Stimulated activated CD8-positive, alpha-beta memory T cell treated with anti-CD3 and anti-CD28 coated beads, Interleukin-7, amount 100 ng/mL, for 1 hour (primary cell): ENCODE measurements at places on chromosomes 5 and 9.

DNA sequence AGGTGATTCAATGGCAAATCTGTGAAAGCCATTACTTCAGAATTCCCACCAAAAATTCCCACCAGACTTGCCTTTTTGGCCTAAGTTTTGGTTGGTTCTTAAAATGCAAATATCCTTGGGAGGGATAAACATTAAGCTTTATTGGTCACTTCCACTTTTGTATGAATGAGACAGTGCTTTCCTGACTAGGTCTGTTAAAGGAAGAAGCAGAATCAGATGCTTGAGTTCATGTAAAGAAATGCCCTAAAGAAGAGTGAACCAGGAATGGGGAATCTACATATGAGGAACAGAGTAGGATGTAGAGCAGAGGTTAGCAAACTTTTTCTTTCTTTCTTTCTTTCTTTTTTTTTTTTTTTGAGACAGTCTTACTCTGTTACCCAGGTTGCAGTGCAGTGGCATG lies 129.3 kb downstream of the GCNT1 start:
- no peak for DNase-seq

DNA sequence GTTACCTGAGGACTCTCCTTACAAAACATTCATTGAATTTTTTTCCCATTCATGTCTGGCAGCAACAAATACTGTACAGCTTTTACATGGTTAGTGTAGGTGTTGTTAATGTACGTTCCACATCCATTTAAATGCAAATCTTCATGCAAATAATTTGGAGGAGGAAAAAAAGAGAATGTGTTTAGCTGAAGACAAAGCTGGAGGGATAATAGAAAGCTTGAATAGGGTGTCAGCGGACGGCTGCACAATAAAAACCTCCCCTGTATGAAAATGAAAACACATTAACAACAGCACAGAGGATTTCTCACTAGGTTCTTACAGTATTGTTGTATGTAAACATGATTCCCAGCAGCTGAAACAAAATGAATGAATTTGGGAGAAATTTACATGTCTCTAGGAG lies 231.5 kb downstream of the ZNF608 start:
- DNase-seq, result no peak

DNA sequence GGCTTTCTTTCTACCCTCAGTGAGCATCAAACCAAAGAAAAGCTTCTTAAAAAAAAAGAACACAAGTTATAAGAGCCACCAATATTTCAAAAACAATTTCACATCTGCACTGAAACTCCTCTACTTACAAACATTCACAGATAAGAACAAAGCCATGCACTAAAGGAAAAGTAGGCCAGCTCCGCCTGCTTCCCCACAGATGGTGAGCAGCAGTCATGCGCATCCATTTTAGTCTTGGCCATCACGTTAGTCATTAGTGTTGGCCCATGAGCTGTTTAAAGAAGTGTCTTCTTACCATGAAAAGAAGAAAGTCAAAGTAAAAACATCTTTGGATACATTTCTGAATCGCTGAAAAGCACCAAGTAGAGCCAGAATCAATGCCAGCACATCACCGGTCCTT lies 40.0 kb upstream of the SMIM23 start:
- no peak for DNase-seq

- DNase-seq, result no peak
Measured at GRCh38 chr5:125044491-125045282, 298.2 kb upstream of the ZNF608 start.

DNA sequence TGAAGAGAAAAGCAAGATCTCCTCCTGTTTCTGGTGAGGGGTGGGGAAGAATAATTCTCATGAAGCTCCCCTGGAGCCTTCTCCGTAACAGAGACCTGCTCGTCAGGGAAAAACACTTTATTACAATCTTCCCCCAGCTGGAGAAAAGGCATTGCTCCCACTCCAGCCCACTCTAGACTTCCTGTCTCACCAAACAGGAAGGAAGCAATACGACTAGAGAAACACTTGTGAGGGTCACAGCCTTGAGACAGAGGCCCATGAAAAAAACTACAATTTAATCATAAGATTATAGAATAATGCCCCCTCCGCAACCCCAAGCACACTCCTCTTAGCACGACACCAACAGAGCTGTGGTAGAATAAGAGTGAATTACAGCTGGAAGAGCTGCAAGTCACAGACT lies 197.2 kb upstream of the S1PR3 start:
- no peak for DNase-seq

DNA sequence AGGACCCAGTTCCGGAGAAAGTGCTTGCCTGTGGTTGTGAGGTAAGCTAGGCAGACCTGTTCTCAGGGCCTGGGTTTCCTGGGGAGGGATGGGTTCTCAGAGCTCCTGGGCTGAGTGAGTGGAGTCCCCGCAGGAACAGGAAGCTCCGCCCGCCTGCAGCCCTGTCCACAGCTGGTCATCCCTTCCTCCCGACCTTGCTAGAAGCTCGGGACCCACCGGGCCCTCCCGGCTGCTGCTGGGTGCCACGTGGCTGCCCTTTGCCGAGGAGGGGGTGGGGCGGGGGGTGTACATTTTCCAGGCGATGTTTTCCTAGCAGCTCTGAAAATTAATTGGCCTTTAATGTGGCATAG lies 198.1 kb downstream of the C9orf50 start:
- no peak for DNase-seq

DNA sequence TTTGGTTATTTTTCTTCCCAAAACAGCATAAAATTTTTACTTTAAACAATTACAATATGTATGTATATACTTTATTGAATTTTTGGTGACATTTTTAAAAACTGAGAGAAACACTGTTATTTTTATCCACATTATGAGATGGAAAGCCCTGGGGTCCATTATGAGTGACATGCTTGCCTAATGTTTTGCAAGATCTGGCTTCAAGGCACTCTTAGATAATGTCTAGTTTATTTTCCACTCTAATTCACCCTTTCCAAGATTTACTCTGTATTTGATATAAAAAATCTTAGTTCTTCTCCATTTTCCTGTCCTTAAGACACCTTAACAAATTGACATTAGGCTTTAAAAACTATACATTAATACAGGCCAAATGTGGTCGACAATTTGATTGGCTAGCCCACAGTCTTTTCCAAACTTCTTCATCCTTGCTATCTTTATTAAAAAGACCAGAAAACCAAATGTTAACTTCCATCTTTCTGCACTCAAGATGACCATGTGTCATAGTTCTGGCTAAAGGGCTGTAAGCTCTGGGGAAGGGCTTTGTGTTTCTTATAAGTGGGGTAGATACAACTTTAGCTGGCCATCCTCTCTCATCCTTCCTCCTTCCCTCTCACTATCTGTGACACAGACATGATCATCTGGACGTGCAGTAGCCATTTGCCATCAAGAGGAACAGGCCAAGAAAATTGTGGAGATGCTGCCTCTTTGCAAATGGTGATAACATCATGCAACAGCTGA lies 561.1 kb downstream of the PDE4D start:
- DNase-seq, result no peak

GRCh38 chr5:20028506-20028905 lies 40.5 kb upstream of the CDH18 start:
- no peak for DNase-seq

GRCh38 chr5:424301-425110 lies 18.5 kb upstream of the EXOC3 start:
- DNase-seq, result no peak
